ENCODE measurements at places on chromosomes 1 and 21. TPM values are rescaled to one million over a fixed set of nuclear protein-coding genes. Genes with fewer than 3 reads are reported as not detected.
A peak's percentile ranks its signal among the peaks of the same experiment; 100 is the strongest.

DNA sequence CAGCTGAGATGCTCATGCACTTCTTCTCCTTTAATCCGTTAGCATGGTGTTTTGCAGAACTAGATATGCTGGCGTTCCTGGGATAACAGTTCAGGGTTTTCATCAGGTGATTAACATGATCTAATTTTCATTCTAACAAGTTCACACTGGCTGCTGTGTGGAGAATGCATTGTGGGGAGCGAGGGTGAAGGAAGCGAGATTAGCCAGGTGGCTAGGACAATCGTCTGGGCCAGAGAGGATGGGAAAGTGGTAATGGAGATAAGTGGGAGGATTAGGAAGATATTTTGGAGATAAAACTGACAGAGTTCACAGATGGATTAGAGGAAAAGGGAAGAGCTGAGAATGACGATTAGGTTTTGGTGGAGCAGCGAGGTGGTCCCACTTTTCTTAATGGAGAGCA lies 138.1 kb upstream of the MAGI3 start:
- no peak for DNase-seq

DNA sequence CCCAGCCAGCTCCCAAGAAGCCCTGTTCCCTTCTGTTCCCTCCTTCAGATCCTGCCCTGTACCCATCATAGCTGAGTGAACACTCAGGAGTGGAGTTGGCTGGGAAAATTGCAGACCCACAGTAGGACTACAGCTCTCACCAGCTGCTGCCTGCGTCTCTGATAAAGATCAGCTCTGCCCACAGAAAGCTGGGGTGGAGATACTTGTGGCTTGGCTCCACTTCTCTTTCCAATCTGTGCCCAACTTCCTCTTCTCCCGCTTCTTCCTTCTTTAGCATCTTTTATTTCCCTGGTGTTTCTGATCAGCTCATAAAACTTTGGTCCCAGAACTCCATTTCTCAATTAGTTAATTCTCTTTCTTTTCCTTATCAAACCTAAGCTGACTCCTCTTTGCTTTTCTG lies 5.5 kb upstream of the CD1A start:
- no peak for DNase-seq

The EXTL2 gene
- 12.8 TPM for total RNA-seq

- no peak for DNase-seq
Measured at GRCh38 chr1:162905174-162906158, 44.5 kb upstream of the CCDC190 start.

DNA sequence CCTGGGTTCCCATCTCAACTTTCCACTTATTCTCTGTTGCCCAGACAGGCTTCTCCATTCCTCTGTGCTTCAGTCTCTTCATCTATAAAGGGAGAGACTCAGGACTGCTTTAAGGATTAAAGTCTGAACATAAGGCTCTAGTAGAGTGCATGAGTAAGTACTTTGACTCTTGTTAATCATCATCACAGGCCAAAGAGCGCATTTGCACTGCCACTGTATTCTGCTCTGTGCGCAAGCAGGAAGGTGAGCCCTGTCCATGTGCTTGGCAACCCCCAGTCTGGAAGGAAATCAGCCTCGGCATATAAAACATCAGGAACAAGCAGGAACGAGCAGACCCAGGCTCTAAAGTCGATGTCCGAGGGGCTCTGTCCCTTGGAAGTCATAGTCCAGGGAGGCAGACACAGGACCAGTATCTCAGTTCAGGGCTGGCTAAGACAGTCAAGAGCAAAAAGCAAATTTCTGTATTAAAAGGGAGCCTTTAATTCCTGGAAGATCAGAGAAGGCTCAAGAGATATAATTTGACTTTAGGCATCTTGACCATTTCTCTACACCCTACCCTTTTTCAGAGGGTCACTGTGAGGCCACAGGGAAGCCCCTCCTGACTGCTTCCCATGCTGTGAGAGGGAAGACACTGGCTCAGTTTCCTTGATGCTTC lies 131.2 kb downstream of the TRABD2B start:
- DNase-seq = peak; percentile 76

- DNase-seq = no peak
Measured at GRCh38 chr21:27424601-27425000, 457.7 kb upstream of the ADAMTS5 start.

DNA sequence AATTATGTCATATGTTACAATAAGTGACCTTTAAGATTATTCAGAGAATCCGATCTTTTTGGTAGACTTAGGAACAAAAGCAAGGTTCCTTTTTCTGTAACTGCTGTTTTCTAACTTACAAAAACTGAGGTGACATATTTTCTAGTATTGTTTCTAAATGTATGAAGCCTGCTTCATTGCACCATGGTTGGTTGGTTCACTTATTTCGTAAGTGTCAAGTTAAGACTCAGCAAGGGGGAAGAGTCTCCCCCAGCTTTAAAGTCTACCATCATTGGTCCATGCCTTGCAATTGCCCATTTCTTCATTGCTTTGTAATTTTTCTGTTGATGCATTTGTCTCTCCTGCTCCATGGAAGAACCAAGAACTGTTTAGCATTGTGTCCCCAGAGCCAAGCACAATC lies 136.9 kb downstream of the DISC1 start:
- no peak for DNase-seq

GRCh38 chr1:59436637-59437036 lies 139.7 kb downstream of the FGGY start:
- DNase-seq = no peak

DNA sequence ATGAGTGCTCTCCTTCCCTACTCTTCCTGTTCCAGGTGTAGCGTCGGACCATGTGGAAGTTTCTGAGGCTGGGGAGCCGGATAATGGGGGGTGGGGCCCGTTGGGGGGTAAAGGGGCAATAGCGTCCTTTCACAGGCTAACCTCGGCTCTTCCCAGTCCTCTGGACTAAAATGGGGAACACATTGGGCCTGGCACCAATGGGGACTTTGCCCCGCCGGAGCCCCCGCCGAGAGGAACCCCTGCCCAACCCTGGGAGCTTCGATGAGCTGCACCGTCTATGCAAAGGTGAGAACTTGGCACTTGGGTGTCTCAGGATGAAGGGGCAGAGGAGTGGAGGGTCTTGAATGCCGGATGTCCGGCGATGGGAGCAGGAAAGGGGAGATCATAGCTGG lies 456 bp downstream of the TOMM40L start:
- DNase-seq = no peak

DNA sequence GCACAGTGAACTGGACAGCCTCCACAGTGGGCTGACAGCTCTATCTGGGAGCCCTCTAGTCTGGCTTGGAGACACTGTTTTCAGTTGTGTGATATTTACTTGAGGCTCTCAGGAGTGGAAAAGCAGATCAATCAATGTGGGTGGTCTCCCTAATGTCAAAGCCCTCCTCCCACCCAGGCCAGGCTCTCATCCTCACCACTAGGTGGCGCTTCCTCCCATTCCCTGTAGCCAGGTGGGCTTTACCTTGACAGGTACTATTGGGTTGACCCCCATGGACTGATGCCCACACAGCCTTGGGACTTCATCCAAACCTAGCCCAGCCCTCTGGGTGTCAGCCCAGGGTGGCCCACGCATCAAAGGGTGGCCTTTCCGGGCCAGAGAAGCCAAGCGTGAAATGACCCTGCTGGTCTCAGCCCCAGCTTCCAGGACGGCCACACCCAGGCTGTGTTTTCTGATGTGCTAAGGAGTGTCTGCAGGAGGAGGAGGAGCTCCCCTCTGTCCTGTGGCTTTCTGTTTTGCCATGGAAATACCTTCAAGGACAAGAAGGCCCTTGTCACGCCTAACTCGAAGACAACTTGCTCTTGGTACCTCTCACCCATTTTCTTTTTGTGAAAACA lies 54.0 kb downstream of the CLIC6 start:
- no peak for DNase-seq

- DNase-seq = peak; percentile 80
Measured at GRCh38 chr1:165257969-165258459, 98.5 kb downstream of the LMX1A start.

DNA sequence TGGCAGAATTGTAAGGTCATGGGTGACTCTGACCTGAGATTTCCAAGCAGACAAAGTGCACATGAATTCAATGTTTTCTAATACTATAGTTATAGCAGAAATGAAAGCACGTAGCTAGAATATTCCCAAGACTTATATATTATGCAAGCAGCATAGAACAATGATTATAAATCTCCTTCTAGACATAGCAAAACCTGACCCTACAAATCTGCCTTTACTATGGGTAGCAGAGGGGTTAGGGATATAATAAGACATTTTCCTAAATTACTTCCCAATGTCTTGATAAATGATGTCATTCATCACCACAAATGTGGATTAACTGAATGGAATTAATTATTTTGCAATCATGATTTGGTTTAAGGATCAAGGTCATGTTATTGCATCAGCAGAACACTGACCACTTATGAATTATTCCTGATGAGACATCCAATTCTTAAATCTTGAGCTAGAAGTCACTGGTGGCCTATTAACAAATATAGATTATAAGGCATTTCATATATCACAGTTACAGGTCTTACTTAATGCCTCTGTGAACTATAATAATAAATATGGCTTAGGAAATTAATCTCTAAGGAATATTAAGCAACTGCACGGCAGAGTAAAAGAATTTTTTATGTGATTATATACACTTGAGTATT lies 776.6 kb downstream of the AMY1C start:
- no peak for DNase-seq

The AIM2 gene
- 0.86 TPM for total RNA-seq

The EDARADD gene
- 7.4 TPM for total RNA-seq

Measured in mucosa of gallbladder (tissue), 1 donor.